WTC11 (cell line): ENCODE measurements at places on chromosomes 3 and 15.

- DNase-seq: no peak
These were observed 337.2 kb upstream of the DNAJC19 start for GRCh38 chr3:181326637-181327223.

DNA sequence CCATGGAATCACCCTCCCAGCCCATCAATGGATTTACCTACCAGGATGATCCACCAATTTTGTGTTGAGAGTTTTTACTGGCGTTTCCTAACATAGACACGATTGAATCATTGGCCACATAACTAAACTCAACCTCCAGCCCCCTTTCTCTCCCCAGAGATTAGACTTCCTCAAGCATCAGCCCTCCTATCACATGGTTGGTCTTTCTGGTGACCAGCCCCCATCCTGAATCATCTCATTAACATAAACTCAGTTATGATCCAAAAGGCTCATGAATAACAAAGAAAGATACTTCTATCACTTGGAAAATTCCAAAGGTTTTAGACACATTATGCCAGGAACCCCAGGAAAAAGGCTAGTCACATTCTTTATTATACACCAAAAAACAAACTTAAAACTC is 21.2 kb downstream of the PRKAR2A start:
- no peak for DNase-seq

DNA sequence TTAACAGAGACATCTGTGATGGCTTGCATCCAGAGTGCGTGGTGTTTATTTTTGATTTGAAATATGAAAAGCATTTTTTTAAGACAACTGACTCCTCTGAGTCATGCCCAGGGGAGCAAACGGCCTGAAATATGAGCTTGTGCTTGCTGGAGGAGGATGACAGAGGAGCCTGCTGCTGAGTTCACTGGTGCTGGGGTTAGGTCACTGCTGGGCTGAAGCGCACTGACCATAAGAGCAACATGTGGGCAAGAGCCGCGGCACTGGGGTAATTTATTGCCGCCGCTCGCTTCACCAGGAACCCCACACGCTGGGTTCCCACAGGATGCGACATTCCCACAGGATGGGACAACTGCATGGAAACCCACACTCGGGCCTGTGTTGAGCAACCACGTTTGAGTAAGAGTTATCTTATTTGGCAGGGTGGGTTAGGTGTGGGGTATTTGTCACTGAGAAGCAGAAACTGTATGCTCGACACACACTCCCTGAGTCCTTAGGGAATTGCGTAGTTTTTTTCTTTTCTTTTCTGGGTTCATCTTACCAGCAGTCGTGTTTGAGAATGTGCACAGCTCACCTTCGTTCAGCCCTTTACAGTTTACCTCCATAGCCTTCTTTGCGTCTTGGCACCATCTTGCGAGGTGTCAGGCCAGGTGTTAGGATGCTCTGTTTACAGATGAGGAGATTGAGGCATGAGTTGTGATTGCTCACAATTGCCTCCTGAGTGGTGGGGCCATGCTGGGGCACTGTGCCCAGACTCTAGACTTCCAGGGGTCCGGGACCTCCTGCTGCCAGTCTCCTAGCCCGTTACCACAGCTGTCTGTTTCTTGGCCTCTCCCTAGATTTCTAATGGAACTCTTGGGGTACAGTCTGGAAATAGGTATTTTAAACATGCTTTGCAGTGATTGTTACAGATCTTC is 60.4 kb downstream of the SMAD3 start:
- DNase-seq: no peak

GRCh38 chr3:98445949-98446406 is 17.0 kb upstream of the OR5K1 start:
- DNase-seq: no peak

GRCh38 chr3:187072102-187072501 is 67.2 kb downstream of the RPL39L start:
- no peak for DNase-seq

- no peak for DNase-seq
These were observed 66.2 kb downstream of the RPLP1 start for GRCh38 chr15:69518806-69519205.

DNA sequence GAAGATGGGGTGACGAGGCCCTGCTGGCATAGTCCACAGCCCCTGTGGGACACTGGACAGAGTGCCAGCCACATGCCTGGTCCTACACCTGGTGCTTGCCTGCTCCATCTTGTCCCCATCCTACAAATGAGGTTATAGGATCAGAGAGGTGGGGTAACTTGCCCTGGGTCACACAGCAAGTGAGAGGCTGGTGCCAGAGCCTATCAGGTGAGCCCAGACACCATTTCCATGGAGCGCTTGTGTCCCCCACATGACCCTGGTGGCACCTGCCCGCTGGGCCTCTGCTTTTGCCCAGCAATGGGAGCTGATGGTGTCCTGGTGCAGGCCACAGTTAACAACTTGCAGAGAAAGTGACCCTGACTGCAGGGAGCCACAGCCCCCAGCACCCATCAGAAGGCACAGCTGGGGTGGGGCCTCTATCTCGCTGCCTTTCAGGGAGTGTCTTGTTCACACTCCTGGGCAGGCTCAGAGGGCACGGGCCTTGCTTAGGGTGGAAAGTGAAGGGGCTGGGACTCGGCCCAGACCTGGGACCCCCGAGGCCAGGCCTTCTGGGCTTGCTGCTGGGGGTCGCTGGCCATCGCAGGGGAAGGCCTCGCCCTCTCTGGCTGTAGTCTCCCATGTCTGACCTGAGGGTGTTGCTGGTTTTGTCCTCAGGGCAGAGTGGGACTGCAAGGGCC is 7.2 kb downstream of the PLXNA1 start:
- DNase-seq: no peak

GRCh38 chr15:79004336-79004735 is 59.5 kb upstream of the CTSH start:
- DNase-seq: no peak

GRCh38 chr15:69305204-69305931 is 6.7 kb downstream of the PAQR5 start:
- DNase-seq: no peak

DNA sequence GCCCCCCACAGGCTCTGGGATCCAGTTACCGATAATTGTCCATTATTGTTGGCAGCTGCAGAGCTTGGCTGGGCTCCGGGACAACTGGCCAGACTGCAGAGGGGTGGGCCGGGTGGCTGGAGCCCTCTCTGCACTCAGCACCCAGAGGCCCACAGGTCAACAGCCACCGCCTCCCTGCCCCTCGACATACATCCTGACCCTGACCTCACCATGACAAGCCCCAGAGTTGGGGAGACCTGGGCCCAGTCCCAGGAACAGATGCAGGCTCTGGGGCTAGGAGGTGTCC is 22.4 kb downstream of the PTH1R start:
- no peak for DNase-seq

- no peak for DNase-seq
These were observed 32.9 kb downstream of the ZBTB11 start for GRCh38 chr3:101643861-101644613.

GRCh38 chr3:127701280-127701911 is 28.6 kb downstream of the ABTB1 start:
- DNase-seq: no peak

- no peak for DNase-seq
These were observed 33.1 kb upstream of the FOXP1 start for GRCh38 chr3:71616571-71617021.

DNA sequence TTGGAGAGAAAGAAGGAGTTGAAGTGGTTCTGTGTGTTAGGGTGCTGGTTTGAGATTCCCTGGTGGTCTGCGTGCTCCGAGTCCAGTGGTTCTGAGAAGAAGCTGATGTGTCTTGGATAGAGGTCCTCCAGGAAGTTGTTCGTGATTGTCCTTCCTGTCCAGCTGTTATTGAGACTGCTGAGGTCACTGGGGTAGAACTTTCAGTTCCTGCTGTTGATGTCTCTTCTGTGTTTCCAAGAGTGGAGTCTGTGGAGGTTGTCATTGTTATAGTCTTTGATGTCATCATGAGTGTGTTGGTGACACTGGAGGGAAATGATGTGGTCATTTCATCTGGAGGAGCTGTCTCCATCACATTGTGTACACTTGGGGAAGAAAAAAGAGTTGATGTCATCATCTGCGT is 20.8 kb downstream of the MUC4 start:
- no peak for DNase-seq

DNA sequence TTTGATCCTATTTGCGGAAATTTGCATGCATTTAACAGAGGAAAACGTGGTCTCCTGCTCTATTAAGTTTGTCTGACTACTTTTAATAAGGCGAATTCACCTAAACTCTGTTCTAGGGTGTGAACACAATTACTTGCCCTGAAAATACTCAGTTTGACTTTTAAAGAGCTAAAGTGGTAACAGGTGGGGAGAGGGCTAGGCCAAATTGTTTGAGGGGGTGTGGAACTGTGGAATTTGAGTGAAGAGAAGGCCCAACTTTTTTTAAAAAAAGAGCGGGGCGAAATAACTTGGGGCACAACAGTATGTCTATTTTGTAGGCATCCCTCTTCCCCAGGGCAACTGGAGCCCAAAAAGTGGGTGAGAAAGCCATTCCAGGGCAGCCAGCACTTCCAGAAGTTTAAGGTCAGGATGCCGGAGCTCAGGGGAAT is 580 bp upstream of the FXR1 start:
- DNase-seq: no peak

GRCh38 chr3:177034832-177035475 is 162.3 kb downstream of the TBL1XR1 start:
- DNase-seq: no peak
